ENCODE measurements at places on chromosomes 4 and X. TPM values are rescaled to one million over a fixed set of nuclear protein-coding genes. Genes with fewer than 3 reads are reported as not detected.

Gene PDE5A
- 0.41 TPM for total RNA-seq

Gene NHS
- total RNA-seq = 7.8 TPM

Gene PHKA1
- total RNA-seq = 5.8 TPM

Gene STAG2
- total RNA-seq = 84.5 TPM

Gene CSN1S1
- total RNA-seq = not detected

Gene GPR119
- total RNA-seq = not detected

Gene EREG
- total RNA-seq = not detected

GRCh38 chr4:22047793-22048192 lies 99.2 kb upstream of the KCNIP4 start:
- no peak for DNase-seq
- H3K4me1 ChIP-seq = no peaks in the 10 kb centered on the region
- H3K27ac ChIP-seq = no peak overlapping the region

- peaks cover 7% of the 10 kb centered on the region for H3K4me1 ChIP-seq
- H3K27ac ChIP-seq = no peak overlapping the region
- no peaks in the 10 kb centered on the region for H3K27me3 ChIP-seq
- no peaks in the 10 kb centered on the region for H3K36me3 ChIP-seq
Measured at GRCh38 chr4:169015186-169015623, 5.2 kb upstream of the CBR4 start.

DNA sequence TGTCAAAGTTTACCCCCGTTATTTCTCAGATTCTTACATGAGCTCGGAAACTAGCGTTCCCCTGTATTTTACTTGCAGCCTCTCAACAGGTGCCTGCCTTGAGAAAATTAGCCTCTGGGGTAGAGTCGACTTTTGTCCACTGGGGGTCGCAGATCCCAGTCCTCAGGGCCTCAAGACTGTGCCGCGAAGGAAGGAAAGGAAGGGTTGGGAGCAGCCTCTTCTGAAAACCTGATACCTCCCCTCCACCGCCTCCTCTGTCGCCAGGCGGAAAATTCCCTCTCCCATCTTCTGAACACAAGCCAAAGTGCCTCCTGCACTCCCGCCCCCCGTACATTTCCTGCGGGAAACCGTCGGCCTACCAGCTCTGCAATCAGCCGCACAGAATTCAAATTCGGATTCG lies 44.4 kb upstream of the TMSB15B start:
- peak; percentile 67 for DNase-seq
- peak overlapping the region; percentile 90 for H3K27ac ChIP-seq
- no peaks in the 10 kb centered on the region for H3K27me3 ChIP-seq

DNA sequence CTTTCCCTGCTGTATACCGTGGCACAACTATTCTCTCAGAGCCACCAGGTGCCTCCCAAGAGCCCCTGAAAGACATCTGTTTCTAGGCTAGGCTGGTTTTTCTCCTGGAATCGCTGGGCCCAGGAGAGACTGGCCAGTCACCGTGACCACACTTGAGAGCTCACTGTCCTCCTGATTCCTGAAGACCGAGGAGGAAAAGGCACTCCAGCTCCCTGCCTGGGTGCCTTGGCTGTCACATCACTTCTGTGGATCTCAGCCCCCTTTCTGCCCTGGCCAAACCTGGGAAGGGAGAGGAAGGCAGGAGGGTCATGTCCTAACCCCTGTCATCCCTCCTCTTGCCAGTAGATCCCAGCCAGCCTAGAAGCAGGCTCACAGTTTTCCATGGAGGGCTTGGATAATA lies 54.7 kb upstream of the LAS1L start:
- peaks cover 7% of the 10 kb centered on the region for H3K4me1 ChIP-seq
- no peaks in the 10 kb centered on the region for H3K27me3 ChIP-seq
- DNase-seq = no peak
- no peak overlapping the region for H3K27ac ChIP-seq

DNA sequence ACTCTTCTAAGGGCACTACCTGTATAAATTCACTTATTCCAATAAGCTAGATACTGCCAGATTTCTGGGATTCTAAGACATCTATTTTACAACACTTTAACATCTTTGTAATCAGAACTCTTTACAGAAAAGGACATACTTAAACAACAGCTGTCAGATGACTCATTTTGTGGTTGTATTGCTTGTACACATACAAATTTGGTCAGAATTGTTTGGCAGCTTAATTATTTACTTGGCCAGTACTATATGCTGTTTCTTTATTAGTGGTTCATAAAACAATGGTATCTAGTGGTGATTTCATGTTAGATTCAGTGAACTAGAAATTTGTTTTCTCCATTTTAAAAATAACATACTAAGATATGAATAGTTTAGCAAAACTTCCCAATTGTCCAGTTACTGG lies 27.2 kb downstream of the PALLD start:
- DNase-seq = no peak
- no peaks in the 10 kb centered on the region for H3K36me3 ChIP-seq
- H3K27ac ChIP-seq = no peak overlapping the region
- no peaks in the 10 kb centered on the region for H3K4me1 ChIP-seq
- H3K27me3 ChIP-seq = peaks cover 2% of the 10 kb centered on the region

DNA sequence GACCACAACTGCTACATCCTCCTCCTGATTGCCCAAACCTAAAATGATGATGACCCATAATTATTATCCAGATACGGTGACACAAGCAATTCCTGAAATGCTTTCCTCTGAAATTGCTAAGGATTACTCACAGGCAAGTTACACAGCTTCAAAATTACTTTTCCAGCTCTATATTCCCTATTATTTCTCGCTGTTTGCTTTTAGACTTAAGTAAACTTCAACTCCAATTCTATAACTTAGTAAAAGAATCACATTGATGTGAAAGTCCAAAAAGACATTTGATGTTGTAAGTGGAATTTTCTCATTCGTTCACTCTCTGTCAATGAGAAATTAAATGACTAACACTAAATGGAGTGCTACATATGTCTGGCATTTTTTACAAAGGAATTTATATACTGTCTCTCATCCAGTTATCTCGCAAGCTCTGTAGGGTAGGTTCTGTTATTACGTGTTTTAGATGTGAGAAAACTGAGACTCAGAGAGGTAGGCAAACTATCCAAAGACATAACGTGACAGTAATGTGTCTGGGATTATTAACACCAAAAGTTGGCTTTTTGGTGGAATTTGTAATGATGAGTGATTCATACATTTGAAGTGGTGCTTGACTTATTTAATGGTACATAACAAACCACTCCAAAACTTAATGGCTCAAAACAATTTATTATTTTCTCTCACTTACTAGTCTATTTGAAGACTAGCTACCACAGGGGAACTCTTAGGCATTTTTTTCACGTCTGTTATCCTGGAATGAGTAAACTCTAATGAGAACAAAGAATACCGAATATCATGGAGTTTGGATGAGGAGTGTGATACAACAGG lies 31.5 kb downstream of the PALLD start:
- H3K4me1 ChIP-seq = no peaks in the 10 kb centered on the region
- H3K4me3 ChIP-seq = no peak overlapping the region
- DNase-seq = no peak

DNA sequence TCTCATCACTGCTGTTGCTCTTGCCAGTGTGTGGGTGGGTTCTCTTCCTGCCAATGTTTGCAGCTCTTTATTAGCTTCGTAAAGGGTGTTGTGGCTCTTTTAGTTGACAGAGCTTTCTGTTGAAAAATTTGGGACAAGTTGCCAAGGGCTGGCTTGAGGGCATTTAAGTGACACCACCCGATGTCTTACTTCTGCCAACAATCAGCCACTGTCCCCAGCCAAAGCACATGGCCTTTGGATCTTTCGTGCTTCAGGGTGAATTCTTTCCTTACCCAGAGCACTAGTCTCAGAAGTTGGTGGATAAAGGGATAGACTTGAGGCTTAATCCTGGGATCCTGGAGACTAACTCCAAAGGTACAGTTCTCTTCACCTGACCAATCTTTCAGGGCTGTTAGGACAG lies 113.6 kb downstream of the SOX3 start:
- no peaks in the 10 kb centered on the region for H3K36me3 ChIP-seq
- no peaks in the 10 kb centered on the region for H3K27me3 ChIP-seq
- H3K4me1 ChIP-seq = no peaks in the 10 kb centered on the region
- no peak overlapping the region for H3K27ac ChIP-seq

DNA sequence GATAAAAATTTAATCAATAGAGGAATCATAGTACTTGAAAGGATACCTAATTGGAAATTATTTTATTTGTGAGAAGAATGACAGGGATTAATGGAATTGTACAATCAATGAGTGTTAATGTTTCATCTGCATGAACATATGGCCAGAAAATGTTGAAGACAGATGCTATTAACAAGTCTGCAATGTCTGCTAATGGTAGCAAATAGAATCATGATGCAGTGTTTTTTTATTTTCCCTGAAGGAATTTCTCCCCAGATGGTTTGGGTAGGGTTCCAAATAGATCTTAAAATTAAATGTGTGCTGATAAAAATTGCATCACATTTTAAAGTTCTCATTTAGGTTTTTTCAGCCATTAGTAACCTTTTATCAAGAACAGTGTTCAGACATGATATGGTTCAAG lies 291.3 kb upstream of the TRAM1L1 start:
- no peaks in the 10 kb centered on the region for H3K4me1 ChIP-seq
- DNase-seq = no peak
- H3K27ac ChIP-seq = no peak overlapping the region
- no peaks in the 10 kb centered on the region for H3K27me3 ChIP-seq

DNA sequence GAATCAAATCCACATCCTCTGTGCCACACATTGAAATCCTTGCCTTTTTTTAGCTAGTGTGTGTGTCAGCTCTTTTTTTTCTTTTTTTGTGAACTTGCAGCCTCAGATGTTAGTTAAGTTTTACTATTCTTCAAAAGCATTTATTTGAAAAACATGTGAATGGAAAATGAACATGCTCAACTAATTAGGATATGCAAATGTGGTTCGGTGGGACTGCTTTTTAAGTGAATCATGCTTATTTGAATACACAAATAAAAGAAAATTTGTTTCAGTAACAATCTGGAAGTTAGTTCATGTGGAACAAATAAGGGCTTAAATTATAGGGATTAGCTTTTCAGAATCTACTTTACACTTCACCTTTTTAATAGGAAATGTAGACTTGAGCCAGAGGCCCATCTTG lies 751.5 kb upstream of the FAM241A start:
- H3K4me1 ChIP-seq = no peaks in the 10 kb centered on the region
- H3K27ac ChIP-seq = no peak overlapping the region
- H3K4me3 ChIP-seq = no peak overlapping the region
- no peaks in the 10 kb centered on the region for H3K27me3 ChIP-seq
- no peaks in the 10 kb centered on the region for H3K36me3 ChIP-seq

- no peak overlapping the region for H3K4me3 ChIP-seq
- no peak overlapping the region for H3K27ac ChIP-seq
- H3K27me3 ChIP-seq = no peaks in the 10 kb centered on the region
- no peak for DNase-seq
- H3K4me1 ChIP-seq = no peaks in the 10 kb centered on the region
Measured at GRCh38 chrX:71955530-71956120, 45.0 kb downstream of the NHSL2 start.

DNA sequence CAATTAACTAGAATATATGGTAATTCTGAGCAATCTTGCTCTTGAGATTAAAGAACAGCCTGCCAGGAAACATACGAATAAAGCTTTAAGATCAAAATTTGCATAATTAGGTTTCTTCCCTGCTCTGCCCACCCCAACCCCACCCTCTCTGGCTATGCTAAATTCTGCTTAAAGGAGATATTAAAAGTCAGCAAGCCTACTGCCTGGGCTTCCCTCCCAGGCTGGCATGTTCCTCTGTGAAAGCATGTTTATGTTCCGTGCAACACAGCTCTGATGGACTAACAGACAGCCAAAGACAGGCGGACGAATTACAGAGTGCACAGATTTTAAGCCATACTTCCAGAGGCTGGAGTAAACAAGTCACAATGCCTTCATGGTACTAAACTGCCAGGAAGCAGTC lies 28.4 kb downstream of the CD99L2 start:
- peaks cover 31% of the 10 kb centered on the region for H3K4me1 ChIP-seq
- H3K4me3 ChIP-seq = no peak overlapping the region
- no peak overlapping the region for H3K27ac ChIP-seq
- H3K36me3 ChIP-seq = peaks cover 4% of the 10 kb centered on the region
- H3K27me3 ChIP-seq = no peaks in the 10 kb centered on the region
- DNase-seq = no peak

GRCh38 chr4:73718375-73719373 lies 21.7 kb upstream of the CXCL8 start:
- no peaks in the 10 kb centered on the region for H3K4me1 ChIP-seq
- no peak overlapping the region for H3K4me3 ChIP-seq
- no peaks in the 10 kb centered on the region for H3K36me3 ChIP-seq
- peaks cover 5% of the 10 kb centered on the region for H3K27me3 ChIP-seq
- DNase-seq = no peak

DNA sequence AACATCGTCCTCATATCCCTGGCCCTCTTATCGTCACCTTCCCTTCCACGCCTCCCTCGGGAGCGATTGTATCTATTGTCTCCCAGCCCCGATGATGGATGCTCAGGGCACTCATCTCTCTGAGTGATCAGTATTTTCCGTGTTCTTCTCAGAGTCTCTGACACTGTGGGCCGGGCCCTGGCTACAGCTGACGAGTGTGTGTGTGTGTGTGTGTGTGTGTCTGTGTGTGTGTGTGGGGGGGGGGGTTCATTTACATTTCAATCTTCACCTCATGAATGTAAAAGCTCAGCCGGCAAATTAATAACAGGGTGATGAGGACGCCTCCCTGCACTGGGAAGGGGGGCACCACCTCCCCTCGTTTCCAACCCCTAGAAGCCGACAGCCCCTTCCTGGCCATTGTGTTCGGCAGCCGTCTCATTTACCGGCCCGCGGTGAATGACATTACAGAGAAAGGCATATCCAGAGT lies 159.5 kb downstream of the SHOX start:
- H3K36me3 ChIP-seq = no peaks in the 10 kb centered on the region
- H3K4me1 ChIP-seq = peaks cover 4% of the 10 kb centered on the region
- H3K27me3 ChIP-seq = peaks cover 28% of the 10 kb centered on the region
- no peak overlapping the region for H3K27ac ChIP-seq
- no peak overlapping the region for H3K4me3 ChIP-seq
- no peak for DNase-seq

DNA sequence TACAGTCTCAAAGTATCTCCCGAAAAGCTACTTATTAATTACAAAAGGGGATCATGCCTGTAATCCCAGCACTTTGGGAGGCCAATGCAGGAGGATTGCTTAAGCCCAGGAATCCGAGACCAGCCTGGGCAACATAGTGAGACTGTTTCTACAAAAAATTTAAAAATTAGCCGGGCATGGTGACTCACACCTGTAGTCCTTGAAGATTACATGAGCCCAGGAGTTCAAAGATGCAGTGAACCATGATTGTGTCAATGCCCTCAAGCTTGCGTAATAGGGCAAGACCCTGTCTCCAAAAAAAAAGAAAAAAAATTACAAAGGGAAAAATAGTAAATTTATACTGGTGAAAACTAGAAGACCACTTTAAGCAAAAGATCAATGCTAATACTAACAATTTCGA lies 3.3 kb upstream of the PORCN start:
- no peaks in the 10 kb centered on the region for H3K36me3 ChIP-seq
- H3K4me1 ChIP-seq = peaks cover 13% of the 10 kb centered on the region
- H3K27ac ChIP-seq = no peak overlapping the region
- H3K4me3 ChIP-seq = no peak overlapping the region
- DNase-seq = no peak

DNA sequence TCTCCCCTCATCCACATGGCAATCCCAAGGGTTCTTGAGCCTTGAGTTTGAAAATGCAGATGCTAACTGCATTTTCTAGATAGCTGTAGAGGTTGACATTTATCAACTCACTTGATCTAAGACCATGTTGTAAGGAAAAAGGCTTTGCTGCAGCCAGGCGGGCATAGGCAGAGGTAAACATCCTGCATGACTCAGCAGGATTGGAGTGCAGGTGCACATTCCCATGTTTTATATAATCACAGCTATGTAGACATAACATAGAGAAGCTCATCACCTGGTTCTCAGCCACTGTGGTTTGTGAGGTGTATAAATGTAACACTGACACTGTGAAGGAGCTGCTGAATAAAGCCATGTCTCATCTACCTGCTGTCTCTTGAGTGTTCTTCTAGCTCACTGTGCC lies 62.3 kb upstream of the PDE5A start:
- no peak for DNase-seq
- peaks cover 10% of the 10 kb centered on the region for H3K27me3 ChIP-seq
- H3K4me3 ChIP-seq = no peak overlapping the region
- H3K27ac ChIP-seq = no peak overlapping the region
- H3K36me3 ChIP-seq = no peaks in the 10 kb centered on the region
- no peaks in the 10 kb centered on the region for H3K4me1 ChIP-seq

All from activated naive CD4-positive, alpha-beta T cell treated with anti-CD3 and anti-CD28 coated beads for 36 hours (primary cell).